ENCODE measurements at places on chromosomes 5 and 9.
A peak's percentile ranks its signal among the peaks of the same experiment; 100 is the strongest.

DNA sequence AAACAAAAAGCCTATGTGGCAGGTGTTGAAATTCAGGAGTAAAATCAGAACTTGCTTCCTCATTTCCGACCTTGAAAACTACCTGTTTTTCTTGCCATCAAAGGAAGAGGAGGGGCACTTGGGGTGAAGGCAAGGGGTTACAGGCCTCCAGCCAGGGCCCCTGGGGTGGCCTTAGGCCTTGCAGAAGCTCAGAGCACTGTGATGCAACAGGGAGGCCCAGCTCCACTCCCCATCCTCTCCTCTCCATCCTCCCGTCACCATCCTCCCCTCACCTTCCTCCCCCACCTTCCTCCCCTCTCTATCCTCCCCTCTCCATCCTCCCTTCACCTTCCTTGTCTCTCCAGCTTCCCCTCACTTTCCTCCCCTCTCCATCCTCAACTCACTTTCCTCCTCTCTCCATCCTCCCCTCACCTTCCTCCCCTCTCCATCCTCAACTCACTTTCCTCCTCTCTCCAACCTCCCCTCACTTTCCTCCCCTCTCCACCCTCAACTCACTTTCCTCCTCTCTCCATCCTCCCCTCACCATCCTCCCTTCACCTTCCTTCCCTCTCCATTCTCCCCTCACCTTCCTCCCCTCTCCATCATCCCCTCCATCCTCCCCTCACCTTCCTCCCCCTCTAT, 111.6 kb downstream of the WNK2 start:
- DNase-seq = no peak

DNA sequence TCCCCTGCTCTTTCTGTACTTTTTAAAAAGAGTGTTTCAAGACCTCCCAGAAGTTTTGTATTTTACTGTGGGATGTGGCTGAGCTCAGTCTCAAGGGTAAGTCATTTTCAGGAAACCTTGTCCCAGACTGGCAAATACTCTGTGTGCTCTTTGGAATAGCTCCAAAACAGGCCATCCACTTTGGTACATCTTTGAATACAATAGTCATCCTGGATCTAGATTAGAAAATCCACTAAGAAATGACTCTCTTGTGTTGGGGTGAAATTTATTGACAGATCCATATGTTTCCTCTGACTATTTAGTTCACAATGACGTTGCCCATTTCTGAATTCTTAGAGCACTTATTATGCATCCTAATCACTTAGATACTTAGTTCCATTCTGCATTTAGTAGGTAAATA, 95.2 kb downstream of the PLCXD3 start:
- no peak for DNase-seq

GRCh38 chr9:121634329-121635261, 16.8 kb upstream of the DAB2IP start:
- no peak for DNase-seq

- DNase-seq = no peak
These were observed 7.5 kb upstream of the SLC6A18 start for GRCh38 chr5:1217596-1218206.

DNA sequence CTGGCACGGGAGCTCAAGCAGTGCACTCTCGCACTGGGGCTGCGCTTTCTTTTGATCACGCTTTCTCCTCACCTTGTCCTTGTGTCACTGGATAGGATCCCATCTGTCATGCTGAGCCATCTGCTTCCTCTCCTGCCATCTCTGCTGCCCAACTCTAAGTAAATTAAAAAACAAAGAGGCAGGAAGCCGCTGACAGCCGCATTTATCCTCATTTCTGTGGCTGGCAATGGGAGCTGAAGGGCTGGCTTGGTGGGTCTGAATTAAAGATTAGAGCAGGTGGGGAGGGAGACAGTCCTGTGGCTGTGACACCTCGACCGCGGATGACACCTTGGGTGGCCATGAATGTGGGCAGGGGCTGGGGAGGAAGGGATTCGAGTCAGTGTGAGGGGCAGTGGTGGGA, 159.2 kb upstream of the ALDH1B1 start:
- no peak for DNase-seq

GRCh38 chr9:131799177-131799823, 59.4 kb upstream of the RAPGEF1 start:
- peak; percentile 53 for DNase-seq

- DNase-seq = no peak
These were observed 205.2 kb upstream of the MAP3K1 start for GRCh38 chr5:56610093-56610698.

DNA sequence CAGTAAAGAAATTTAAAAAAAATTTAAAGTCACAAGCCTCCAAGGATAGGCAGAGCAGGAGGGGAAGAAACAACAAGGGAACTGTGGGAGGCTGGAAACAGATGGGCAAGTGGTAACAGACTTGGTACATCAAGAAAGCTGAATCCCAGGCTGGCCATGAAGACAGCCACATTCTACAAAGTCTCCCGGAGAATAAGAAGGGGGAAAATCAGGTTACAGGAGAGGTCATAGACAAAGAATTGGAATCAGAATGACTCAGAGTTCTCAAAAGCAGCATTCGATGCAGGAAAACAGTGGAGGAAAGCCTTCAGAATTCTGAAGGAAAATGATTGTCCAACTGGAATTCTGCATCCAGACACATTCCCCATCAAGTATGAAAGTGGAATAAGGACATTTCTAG, 129.7 kb downstream of the ADAMTS2 start:
- DNase-seq = no peak

GRCh38 chr9:131475956-131476776, 26.6 kb upstream of the POMT1 start:
- DNase-seq = no peak

DNA sequence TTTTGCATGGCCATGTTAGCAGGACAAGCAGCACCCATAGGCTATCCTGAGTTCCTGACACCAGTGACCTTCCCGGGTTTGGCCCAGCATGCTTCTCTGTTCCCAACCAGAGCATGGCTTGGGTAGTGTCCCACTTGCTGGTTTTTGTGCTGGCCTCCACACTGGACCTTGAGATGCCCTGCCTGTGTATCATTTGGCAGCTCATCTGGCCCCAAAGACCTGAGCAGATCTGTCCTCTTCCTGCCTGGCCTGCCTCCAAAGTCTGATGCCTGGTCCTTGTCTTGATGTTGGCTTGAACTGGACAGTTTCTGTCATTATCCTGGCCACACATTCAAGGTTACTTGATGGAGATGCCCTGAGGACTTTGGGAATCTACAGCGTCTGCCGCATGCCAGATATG, 590.7 kb upstream of the KLF4 start:
- no peak for DNase-seq

- no peak for DNase-seq
These were observed 10.4 kb upstream of the ZBTB43 start for GRCh38 chr9:126794441-126794840.

GRCh38 chr5:591746-592145, 20.4 kb upstream of the CEP72 start:
- DNase-seq = peak; percentile 9

DNA sequence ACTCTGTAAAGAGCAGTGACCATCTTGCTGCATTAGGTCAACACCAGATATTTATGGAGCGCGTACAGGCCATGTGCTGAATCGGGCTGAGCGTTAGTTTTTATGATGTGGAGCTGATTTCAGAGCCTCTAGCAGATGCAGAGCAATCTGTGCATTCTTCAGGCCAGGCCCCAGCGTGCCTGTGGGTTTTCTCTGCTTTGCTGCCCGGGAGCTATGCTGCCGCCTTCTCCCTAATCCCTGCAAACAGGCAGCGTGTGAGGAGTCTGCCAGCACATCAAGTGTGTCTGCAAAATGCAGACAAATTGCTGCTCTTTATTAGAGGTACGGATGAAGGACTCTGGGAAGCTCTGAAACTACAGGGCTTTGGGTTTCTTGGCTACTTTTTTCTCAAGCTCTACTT, 170.0 kb downstream of the NTRK2 start:
- DNase-seq = peak; percentile 42

GRCh38 chr9:122661416-122661815, at the start of gene OR1L1:
TSS of gene OR1L1 (plus strand) at chr9:122661716. CDS start at chr9:122661716, 0 bp downstream.
- no peak for DNase-seq

GRCh38 chr5:134432677-134433359, 21.1 kb upstream of the CDKN2AIPNL start:
- DNase-seq = peak; percentile 45

DNA sequence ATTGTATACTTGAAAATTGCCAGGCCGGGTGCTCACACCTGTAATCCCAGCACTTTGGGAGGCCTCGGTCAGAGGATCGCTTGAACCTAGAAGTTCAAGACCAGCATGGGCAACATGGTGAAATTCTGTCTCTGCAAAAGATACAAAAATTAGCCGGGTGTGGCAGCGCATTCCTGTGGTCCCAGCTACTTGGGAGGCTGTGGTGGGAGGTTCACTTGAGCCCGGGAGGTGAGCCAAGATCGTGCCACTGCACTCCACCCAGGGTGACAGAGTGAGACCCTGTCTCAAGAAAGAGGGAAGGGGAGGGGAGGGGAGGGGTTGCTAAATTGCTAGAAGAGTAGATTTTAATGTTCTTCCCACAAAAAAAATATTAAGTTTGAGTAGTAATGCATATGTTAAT, 53.2 kb downstream of the FNBP1 start:
- no peak for DNase-seq

GRCh38 chr5:86666981-86667380, 49.2 kb downstream of the COX7C start:
- DNase-seq = no peak

GRCh38 chr5:42825422-42826148, 13.9 kb upstream of the SELENOP start:
- no peak for DNase-seq

GRCh38 chr5:23457780-23458179, 49.6 kb upstream of the PRDM9 start:
- no peak for DNase-seq

DNA sequence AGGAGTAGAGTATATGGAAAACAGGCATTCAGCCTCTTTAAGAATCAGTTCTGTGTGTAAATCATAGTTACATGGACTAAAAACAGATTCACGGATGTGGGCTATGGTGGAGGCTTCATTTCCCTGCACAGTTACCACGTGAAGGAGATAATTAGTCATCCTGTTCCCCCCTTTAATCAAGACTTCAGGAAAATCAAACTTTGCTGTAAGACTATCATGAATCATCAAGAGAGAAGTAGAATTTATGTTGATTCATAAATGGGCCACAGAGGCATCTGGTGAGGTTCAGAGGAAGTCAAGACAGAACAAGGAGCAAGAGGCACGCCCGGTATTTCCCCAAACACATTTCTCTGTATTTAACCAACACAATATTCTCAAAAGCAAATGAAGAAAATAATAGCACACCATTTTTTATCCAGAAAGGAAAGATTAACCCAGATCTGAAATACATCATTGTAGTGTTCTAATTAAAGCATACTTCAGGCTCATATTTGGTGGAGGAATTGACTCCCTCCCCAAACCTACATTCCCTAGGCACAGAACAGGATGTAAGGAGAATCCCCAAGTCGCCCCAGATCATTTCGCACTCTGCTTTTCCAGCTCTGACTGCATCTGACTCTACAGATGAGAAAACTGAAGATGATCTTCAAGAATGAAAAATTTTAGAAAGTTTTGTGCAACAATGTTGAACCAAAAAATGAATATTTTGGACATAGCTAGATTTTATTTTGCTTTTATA, 175.8 kb upstream of the GAS1 start:
- DNase-seq = no peak

DNA sequence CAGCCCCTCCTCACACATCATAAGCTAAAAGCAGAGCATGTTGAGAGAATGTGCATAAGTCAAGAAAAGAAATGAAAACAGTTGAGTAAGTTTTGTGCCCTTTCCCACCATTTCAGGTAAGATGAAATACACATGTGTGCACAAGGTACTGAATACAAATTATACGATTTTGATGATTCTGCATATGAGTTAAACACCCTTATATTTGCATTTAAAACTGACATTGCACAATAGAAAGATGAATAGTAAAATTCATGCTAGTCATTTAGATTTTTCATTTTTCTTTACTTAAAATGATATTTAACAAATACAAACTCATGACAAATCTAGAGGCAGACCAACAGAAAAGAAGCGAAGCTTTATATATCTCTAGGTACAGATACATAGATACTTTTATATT, 24.9 kb upstream of the PSD2 start:
- DNase-seq = no peak

- DNase-seq = no peak
These were observed 545.9 kb upstream of the RIOK2 start for GRCh38 chr5:97728920-97729319.

- no peak for DNase-seq
These were observed 37.6 kb downstream of the SYK start for GRCh38 chr9:90839183-90839728.

GRCh38 chr9:131772940-131773339, 33.1 kb upstream of the RAPGEF1 start:
- no peak for DNase-seq

DNA sequence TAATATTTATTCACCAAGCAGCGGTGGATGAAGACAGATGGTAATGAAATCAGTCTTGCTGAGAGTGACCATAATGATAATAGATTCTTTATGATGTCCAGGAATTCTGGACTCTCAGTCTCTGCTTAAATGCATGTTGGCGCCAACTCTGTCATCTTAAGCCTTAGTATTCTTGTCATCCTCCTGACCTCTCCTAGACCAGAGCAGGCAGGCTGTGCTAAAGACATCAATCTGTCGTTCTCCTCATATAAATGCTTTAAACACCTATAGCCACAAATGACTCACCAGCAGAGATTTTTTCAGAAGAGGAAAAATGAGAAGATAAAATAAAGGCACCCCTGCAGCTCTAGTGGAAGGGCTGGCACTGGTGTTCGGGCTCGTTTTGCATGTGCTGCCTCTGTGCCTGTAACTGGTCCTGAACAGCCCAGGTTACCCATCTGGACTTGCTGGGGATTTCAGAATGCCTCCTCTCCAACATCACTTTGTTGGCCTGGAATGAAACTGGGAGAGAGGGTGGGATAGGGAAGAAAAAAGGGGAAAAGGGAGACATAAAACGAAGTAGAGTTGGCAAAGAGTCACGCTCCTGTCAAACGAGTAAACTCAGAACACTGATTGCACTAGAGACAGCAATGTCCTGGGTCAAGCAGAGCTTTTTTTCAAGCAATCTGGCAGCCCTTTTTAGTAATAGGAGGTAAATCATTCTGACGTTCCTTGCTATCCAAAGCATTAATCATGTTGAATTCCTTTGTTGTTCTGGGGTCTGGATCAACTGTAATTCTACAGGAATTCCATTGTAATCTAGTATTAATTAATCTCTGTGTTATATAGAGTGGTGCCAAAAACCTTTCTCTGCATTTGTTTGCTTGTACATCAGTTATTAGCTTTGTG, 195.5 kb upstream of the CLINT1 start:
- DNase-seq = no peak
